ENCODE measurements at places on chromosomes 1 and 21.

GRCh38 chr1:117567976-117568375, 37.9 kb upstream of the TENT5C start:
- DNase-seq: no peak

DNA sequence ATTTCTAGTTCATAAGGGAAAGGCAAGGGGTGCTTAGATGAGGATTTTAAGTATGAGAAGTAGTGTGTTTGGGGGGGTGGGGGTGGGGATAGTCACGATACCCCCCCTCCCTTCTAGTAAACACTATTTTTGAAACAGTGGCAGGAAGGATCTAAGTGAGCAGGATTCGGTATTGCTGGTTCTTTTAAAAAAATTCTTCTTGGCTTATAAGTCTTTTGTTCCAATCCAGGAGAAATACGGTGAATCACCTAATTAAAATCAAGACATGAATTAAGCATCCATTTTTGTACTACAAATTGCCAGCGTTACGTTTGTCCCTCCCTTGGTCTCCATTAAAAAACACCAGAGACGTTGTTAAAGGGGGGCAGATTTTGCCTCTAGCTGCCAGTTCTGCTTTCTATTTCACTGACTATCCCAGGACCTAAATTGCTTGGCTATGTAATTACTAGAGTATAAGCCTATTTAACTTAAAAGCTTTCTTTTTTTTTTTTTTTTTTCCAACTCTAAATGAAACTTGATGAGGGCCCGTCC, 911 bp downstream of the LMO4 start:
- DNase-seq: peak; percentile 35

DNA sequence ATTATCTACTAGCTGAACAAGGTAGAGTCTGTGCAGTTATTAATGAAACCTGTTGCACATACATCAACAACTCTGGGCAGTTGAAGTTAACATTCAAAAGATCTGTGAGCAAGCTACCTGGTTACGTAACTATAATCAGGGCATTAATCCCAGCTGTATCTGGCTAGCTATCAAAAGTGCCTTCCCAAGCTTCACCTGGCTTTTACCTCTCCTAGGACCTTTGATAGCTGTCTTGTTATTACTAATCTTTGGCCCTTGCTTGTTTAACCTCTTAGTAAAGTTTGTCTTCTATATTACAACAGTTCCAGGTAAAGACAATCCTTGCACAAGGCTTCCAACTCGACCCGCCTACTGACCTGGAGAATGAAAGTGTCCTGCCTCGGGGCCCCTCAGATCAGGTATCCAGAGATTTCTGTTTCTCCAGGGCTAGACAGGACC, 29.6 kb upstream of the SLC6A9 start:
- DNase-seq: no peak

DNA sequence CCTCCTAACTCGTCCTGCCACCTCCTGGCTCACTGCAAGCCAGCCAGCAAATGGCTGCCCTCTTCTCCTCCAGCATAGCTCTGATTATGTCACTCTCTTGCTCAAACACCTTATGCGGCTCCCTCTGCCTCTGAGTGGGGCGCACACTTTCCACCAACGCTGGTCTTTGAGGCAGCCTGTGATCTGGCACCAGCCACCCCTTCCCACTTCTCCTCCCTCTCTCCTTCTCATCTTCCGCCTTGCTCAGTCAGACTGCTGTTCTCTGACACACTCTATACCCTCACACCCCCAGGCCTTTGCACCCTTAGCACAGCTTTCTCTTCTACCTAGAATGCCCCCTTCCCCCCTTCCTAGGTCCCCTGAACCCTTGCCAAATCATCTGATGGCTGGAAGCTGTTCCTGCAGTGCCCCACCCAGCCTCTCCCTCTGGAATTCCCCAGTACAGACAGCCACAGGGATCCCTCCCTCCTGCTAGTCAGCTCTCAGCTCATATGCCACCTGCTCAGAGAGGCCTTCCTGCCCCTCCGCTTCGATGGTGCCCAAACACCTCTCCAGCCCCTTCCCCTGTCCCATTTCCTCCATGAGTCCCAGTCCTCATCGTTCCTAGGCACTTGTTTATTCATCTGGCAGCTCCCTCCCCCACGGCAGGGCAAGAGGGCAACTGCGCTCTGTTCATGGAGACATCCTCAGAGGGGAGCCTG, 21.7 kb upstream of the PEF1 start:
- peak; percentile 33 for DNase-seq

- no peak for DNase-seq
Measured at GRCh38 chr1:27166929-27167328, 12.0 kb upstream of the SLC9A1 start.

DNA sequence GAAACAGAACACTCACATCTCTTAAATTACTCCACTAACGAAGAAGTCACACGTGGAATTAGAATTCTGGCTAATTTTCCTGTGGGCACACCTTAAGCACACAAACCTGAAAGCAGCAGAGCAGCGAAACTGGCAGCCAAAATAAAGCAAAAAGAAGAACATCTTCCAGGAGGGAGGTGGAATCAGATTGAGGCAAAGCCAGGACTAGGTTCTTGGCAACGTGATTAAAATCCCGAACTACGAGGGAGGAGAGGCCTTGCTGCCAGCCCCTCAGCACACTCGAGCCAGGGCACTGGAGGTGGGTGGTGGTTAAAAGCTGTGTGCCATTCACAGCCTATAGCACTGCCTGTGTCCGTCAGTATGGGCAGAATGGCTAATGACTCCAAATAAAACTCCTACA, 58.0 kb downstream of the HIVEP3 start:
- DNase-seq: no peak

DNA sequence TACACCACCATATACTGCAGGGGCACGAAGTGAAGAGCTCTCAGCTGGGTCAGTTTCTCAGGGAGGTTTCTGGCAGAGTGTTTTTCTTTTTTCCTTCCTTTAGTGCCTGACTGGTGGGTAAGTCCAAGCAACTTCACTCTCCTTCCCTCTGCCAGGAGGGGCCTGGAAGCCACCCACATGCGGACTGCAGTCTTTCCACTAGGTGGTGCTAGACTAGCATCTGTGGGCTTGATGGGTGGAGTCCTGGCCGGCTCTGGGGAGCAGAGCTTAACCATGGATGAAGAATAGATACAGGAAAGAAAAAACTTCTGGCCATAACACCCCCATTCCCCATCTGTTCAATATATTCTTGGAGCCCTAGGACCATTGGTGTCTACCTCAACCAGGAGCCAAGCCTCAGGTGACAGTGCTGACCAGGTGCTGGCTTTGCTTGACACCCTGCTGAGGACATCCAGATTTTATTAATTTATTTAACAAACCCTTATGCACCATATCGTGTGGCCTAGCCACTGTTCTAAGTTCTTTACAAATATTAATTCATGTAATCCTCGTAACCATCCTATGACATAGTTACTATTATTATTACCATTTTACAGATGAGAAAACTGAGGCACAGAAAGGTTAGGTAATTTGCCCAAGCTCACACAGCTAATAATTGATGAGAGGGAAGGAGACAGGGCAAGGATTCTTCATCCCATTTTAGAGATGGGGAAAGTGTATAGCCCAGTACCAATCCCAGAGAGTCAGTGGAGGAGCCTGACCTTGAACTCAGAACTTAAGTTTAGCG, 126.7 kb upstream of the CSF3R start:
- peak; percentile 52 for DNase-seq

Data from fibroblast of mammary gland (primary cell).